ENCODE measurements at places on chromosomes 6 and 20. TPM values are rescaled to one million over a fixed set of nuclear protein-coding genes. Genes with fewer than 3 reads are reported as not detected.

The HLA-DQB2 gene
- not detected for polyA plus RNA-seq

The EYS gene
- not detected for polyA plus RNA-seq

The STMND1 gene
- not detected for polyA plus RNA-seq

The SMOC2 gene
- not detected for polyA plus RNA-seq

The AVP gene
- polyA plus RNA-seq = not detected

The SLA2 gene
- polyA plus RNA-seq = not detected

The DPPA5 gene
- polyA plus RNA-seq = not detected

Measured in A549 (cell line).